ENCODE measurements at places on chromosomes 5 and 9.

GRCh38 chr5:132961887-132962286 is 1.5 kb downstream of the AFF4 start:
- DNase-seq, result peak; percentile 36

GRCh38 chr9:70133253-70134208 is 89.9 kb downstream of the MAMDC2 start:
- no peak for DNase-seq

DNA sequence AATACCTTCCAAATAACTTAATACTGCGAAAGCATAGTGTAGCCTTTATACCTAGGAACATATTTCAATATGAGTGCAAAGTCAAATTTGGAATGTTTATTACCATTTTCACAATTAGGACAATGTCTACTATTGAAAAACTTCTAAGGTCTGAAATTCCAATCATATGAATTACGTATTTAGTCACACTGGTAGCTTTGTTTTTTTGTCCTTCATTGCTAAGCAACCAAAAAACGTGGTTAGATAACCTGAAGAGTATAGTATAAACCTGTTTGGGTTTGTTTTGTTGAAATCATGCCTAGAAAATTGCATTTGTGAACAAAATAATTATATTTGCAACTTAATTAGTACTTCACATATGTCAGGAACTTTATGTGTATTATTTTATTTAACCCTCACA is 134.2 kb downstream of the FBXO4 start:
- DNase-seq, result no peak

DNA sequence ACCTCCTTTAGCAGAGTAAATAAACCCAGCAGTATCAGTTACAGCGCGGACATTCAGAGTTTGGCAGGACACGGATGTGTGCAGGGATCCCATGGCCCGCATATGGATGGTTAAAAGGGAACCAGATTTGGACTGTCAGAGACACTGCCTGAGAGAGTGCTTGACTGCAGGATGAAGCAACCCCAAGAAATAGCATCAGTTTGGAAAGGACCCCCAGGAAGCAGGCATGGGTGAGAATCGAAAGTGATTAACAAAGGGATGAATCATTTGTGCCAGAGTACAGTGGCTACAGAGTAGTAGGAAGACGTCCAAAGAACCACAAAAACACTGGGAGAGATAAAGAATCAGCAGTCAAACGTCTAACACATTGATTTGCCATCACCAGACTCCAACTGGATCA is 5.5 kb downstream of the C7 start:
- no peak for DNase-seq

GRCh38 chr5:58675341-58675740 is 92.5 kb downstream of the RAB3C start:
- no peak for DNase-seq

- no peak for DNase-seq
Measured at GRCh38 chr5:100690036-100690560, 154.9 kb downstream of the FAM174A start.

GRCh38 chr5:3179220-3179619 is 416.4 kb upstream of the IRX1 start:
- DNase-seq, result no peak

DNA sequence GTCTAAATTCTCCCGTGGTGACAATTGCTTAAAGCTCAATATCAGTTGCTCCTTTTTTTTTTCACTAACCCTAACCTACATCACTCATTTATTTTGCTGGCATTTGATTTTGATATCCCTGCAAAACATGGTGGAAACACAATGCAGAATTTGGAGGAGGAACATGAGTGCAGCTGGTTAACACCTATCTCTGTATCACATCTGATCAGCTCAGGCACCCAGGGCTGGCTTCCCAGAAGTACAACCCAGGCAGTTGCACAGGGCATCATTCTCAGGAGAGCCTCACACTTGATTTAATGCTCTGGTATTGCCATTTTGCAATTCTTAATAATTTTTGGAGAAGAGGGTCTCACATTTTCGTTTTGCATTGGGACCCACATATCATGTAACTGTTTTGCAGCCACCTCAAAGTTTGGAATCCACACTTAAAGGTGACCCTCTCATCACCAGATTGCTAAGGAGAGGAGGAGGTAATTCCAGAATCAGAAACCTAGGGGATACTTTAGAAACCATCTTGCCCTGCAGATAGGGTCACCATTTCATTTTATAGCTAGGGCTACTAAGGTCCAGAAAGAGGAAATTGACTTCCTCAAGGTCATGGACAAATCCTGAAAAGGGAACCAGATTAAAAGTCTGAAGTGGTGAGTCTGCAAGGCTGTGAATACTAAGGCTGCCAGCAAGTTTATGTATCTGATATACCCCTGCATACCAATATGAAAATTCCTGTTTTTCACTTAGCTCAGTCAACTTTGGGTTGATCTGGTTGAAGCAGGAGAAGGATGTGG is 19.3 kb upstream of the ADAM19 start:
- no peak for DNase-seq

DNA sequence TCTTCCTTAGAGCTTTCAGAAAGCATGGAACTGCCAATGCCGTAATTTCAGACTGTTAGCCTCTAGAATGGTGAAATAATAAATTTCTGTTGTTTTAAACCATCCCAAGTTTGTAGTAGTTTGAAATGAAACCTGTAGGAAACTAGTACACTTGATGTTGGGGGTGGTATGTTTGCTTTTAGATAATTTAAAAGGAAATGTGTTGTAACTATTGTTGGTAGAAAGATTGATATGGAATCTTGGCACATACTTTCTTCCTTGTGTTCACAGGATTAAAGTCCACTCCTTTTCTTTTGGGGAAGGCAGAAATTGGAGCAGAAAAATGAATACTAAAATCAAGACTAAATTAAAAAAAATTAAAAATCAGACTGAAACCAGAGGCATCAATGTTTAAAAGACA is 66.0 kb upstream of the ARRDC3 start:
- no peak for DNase-seq

DNA sequence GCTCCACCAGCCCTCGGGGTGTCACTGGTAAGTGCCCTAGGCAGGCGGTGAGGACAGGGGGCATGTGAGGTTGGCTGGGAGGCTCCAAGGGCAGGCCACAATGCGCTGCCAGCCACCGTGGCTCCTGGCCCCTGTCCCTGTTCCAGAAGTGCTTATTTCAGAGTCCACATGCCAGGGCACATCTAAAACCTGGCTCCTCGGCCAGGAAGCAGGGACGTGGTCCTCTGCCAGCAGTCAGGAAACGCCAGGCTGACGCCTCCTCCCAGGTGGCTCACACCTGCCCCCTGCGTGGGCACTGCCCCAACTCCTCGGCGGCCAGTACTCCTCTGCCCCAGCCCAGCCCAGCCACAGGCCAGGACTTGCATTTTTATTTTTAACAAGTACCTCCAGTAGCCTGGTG is 68.5 kb downstream of the SECISBP2 start:
- DNase-seq, result no peak

DNA sequence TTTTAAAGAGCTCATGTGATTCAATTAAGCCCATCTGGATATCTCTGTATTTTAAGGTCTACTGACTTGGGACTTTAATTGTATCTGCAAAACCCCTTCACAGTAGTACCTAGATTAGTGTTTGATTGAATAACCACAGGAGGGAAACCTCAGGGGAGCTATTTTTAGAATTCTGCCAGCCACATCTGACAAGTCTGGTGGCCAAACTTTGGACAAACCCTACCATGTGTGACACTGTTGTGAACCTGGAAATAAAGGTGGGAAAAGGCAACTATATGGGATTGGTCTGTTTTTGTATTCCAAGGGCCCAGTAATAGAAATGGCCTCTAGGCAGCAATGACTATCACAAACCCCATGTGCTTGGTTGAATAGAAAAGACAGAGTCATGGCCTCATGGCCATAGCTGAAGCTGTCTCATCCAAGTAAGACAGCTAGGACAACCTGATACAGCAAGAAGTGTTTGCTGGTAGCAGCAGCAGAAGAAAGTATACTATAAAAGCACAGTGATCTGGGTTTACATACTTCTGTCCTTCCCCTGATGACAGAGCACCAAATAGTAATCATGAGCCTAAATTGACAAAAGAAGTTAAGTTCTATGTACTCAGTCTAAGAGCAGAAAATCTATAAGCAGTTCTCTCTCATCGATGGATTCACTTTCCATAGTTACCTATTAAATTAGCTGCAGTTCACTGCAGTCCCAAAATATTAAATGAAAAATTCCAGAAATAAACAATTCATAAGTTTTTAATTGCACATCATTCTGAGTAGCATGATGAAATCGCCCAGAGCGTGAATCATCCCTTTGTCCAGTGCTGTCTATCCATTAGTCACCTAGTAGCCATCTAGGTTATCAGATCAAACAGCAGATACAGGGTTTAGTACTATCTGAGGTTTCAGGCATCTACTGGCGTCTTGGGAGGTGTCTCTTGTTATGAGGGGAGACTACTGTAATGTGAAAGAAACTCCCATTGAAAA is 189.8 kb downstream of the ARHGAP26 start:
- DNase-seq, result no peak

GRCh38 chr9:121883281-121884056 is 209.6 kb downstream of the TTLL11 start:
- no peak for DNase-seq

DNA sequence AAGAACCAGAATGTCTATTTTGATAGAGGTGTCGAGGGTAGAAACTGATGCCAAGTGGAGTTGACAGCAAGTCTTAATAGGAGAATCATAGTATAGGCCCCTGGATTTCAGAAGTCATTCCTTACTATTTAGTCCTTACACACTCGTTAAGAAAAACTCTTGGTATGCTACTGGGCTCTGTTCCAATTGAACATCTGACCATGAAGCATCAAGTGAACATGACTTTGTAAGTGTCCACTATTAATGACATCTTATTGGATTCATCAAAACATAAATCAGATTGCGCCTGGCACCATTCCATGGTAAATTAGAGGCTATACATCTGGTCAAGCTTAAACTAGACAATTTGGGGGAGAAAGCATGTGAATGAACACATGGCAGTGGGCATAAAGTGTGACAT is 1056.5 kb upstream of the EDIL3 start:
- no peak for DNase-seq

- no peak for DNase-seq
Measured at GRCh38 chr5:168104350-168104749, 187.1 kb upstream of the WWC1 start.

- no peak for DNase-seq
Measured at GRCh38 chr5:64918083-64918482, 149.4 kb downstream of the CWC27 start.

DNA sequence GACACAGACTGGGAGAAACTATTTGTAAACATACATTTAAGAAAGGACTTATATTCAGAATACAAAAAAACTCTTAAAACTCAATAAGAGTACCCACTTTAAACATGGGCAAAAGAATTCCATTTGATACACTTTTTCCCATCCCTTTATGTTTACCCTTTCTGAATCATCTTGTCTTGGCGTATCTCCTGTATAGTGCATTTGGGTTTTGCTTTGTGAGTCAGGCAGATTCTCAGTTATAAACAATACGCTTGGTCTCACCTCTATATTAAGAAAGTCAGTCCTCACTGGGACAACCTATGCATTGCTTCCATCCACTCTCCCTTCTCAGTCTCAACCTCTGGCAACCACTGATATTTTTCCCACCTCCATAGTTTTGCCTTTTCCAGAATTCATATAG is 27.3 kb upstream of the ADAMTS6 start:
- DNase-seq, result no peak

GRCh38 chr5:80184235-80185023 is 71.4 kb downstream of the SERINC5 start:
- DNase-seq, result peak; percentile 86

- no peak for DNase-seq
Measured at GRCh38 chr5:538271-538771, 14.1 kb upstream of the SLC9A3 start.

GRCh38 chr9:123299558-123300126 is 31.3 kb upstream of the STRBP start:
- no peak for DNase-seq

DNA sequence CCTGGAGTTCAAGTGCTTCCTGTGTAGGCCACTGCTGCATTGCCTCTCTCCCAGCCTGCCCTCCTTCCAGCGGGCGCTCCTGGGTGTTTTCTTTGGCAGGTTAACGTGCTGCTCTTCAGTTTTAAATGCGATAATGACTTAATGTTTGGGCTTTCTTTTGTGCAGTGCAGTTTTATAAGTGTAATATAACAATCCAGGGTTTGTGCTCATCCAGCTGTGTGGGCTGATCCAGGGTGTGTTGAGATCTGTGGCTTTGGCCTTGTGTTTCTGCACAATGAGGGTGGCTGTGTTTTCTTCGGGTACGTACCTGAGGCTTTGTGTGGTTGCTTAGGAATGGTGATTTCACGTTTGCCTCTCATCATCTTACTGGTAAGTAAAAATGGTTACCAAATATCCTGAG is 50.6 kb downstream of the PCSK5 start:
- DNase-seq, result no peak

DNA sequence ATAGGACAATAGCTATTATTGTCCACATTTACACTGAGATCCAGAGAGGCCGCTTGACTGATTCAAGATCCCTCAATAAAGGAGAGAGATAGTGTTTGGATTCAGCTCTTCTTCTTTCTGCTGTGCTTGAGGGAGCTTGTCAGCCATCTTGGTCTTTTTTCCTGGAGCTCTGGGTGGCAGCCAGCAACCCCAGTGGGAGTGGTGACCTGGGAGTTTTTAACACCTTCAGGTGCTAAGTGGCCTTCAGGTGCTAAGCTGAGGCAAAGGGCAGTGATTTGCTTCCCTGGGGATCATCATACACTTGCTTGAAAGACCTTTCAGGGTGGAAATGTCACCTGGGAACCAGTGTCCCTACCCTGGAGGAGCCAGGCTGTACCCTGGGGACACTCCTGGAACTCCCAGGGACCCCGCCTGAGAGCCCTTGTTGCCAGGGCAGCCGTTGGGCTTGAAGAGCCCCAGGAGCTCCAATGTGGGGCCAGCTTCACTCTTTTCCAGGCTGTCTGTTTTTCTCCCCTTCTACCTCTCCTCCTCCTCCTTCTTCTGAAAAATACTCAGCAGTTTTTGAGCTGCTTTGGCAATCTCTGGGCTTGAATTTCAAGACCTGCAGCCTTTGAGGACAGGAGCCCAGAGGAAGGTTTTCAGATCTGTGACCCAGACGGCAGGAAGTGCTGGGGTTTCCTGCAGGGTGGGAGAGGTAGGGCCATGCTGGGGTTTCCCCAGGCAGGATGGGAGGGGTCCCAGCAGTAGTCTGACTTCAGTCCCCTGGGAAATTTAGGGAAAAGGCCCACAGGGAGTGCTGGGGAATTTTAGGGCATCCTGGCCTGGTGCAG is 59.7 kb downstream of the FGF18 start:
- DNase-seq, result no peak

DNA sequence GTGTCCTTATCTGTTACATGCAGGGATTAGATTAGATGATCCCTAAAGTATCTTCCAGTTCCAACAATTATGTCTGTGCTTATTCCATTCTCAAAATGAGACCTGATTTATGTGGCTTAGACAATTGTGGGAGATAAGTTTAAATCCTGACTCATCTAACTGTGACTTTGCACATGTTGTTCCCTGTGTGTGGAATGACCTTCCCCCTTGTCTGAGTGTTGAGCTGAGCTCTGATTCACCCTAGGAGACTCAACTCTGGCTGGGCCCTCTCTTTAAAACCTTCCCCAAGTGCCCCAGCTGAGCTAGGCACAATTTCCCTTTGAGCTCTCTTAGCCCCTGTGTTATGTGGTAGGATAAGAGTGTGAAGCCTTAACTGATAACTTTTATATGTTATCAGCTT is 118.9 kb upstream of the ELL2 start:
- no peak for DNase-seq

All from hematopoietic multipotent progenitor cell treated with erythropoietin and hydrocortisone succinate and interleukin-3 and kit ligand, for 17 days (in vitro differentiated cells).